H1 (cell line): ENCODE measurements at places on chromosomes 3 and 15.
A peak's percentile ranks its signal among the peaks of the same experiment; 100 is the strongest.

GRCh38 chr3:24245056-24245455 is 249.6 kb downstream of the THRB start:
- no peak overlapping the region for H3K27ac ChIP-seq
- H3K36me3 ChIP-seq: no peaks in the 10 kb centered on the region
- DNase-seq: no peak
- 0 out of 2 replicates have a peak, but pooled peaks cover 3% of the 10 kb centered on the region for H3K4me1 ChIP-seq
- no peak overlapping the region for H3K4me3 ChIP-seq

GRCh38 chr15:92343924-92344643 is 49.6 kb upstream of the ST8SIA2 start:
- no peak overlapping the region for H3K27ac ChIP-seq
- peaks cover 14% of the 10 kb centered on the region for H3K4me1 ChIP-seq
- peaks cover 3% of the 10 kb centered on the region; the same call in 1 of the 2 replicates for H3K27me3 ChIP-seq

- H3K27me3 ChIP-seq: no peaks in the 10 kb centered on the region
- no peak overlapping the region for H3K27ac ChIP-seq
- H3K4me3 ChIP-seq: peak overlapping the region; percentile 63
- peaks cover 5% of the 10 kb centered on the region for H3K36me3 ChIP-seq
- DNase-seq: no peak
Measured at GRCh38 chr3:47008234-47008796, 28.8 kb downstream of the NBEAL2 start.

DNA sequence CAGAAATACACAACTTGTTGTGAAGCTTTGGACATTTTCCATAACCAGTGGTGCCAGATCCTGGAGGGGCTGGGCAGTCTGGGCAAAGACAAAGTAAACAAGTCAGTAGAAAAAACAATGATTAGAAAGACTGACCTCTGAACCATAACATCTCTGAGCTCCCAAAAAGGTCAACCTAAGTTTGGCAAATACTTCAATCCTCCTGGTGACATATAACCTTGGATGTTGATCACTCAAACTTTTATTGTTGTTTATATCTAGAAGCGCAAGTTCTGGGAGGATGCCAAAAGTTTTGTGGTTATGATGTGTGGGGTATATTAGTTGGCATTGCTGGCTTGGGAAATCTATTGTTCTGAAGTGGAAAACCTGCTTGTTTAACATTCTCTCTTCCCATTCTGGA is 257.7 kb downstream of the DIPK2A start:
- no peaks in the 10 kb centered on the region for H3K4me1 ChIP-seq
- no peak for DNase-seq

GRCh38 chr3:185844051-185844450 is 19.2 kb upstream of the IGF2BP2 start:
- no peak for DNase-seq
- H3K4me3 ChIP-seq: no peak overlapping the region
- H3K36me3 ChIP-seq: no peaks in the 10 kb centered on the region

DNA sequence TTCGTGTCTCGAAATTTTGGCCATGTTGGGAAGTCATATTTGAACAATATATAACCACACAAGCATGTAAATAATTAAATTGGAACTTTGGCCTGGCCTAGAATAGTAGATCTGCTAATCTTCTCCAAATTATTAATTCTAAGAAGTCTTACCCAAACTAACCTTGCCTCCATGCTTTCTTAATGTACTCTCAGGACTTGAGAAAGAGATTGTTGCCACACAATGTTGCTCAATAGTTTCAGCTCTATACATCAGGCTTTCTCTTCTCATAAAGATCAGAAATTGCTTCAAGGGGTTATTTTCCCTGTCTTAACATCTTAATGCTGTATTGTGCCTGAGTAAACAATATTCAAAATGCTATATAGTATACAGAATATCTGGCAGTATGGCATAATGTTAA is 202.7 kb upstream of the LRIG1 start:
- H3K4me1 ChIP-seq: no peaks in the 10 kb centered on the region
- no peak for DNase-seq
- H3K27me3 ChIP-seq: no peaks in the 10 kb centered on the region
- no peak overlapping the region for H3K4me3 ChIP-seq

GRCh38 chr3:179460260-179460659 is 9.0 kb upstream of the GNB4 start:
- no peaks in the 10 kb centered on the region for H3K36me3 ChIP-seq
- DNase-seq: no peak
- no peaks in the 10 kb centered on the region for H3K4me1 ChIP-seq
- no peak overlapping the region for H3K4me3 ChIP-seq

- peaks cover 36% of the 10 kb centered on the region for H3K36me3 ChIP-seq
- H3K4me3 ChIP-seq: no peak overlapping the region
- DNase-seq: no peak
- no peak overlapping the region for H3K27ac ChIP-seq
- H3K27me3 ChIP-seq: peaks cover 5% of the 10 kb centered on the region
Measured at GRCh38 chr3:128079823-128080222, 27.6 kb downstream of the SEC61A1 start.

DNA sequence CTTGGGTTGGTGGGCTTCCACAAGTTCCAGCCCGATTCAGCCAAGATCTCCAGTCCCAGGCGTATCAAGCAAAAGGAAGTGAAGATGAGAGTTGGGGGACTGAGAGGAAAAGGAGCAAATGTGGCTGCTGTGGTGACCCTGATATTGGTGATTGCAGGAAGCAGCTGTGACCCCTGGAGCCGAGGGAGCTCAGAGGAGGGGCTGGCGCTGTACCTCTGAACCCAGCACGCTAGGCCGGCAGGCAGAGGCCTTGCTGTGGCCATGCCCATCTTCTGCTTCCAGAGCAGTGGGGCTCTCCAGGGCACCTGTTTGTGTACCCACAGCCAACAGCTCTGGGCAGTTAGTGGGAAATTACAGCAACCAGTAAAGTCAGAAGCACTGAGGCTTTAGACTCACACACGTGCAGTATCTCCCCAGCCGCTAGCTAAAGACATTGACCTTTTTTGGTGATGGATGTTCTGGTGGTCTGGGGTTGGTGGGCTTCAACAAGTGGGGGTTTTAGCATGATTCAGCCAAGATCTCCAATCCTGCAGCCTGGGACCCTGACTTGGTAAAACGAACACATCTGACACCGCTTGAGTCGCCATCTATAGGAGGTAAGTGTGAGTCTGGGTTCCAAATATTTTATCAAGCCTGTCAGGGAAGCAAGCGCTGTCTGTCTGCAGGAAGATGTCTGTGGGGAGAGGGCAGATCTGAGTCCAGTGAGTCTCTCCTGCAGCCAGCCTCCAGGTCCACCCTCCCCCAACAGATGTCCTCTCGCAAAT is 33.1 kb downstream of the TM2D3 start:
- DNase-seq: no peak
- H3K27me3 ChIP-seq: no peaks in the 10 kb centered on the region; the same call in 1 of the 2 replicates
- H3K27ac ChIP-seq: no peak overlapping the region
- H3K4me3 ChIP-seq: no peak overlapping the region
- no peaks in the 10 kb centered on the region for H3K36me3 ChIP-seq

- H3K4me1 ChIP-seq: no peaks in the 10 kb centered on the region
- no peaks in the 10 kb centered on the region for H3K36me3 ChIP-seq
Measured at GRCh38 chr3:153400641-153401040, 238.6 kb downstream of the RAP2B start.

DNA sequence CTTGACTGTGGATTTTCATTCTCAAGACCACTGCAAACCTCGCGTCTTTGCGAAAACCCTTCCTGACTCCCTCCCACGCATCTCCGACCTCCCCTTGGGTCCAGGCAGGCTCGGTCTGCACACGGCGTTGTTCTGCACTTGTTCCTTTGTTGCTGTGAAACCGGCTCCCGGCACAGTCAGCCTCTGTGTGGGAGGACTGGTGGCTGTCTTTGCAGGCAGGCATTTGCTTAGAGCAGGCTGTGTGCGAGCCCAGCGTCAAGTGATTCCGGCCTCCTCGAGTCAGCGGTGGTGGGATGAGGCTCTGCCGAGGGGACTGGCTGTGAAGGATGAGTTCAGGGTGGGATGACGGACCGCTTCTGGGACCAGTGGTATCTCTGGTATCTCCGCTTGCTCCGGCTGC is 102.6 kb upstream of the ROPN1 start:
- H3K27me3 ChIP-seq: no peaks in the 10 kb centered on the region
- no peak overlapping the region for H3K4me3 ChIP-seq
- H3K27ac ChIP-seq: no peak overlapping the region
- no peaks in the 10 kb centered on the region for H3K36me3 ChIP-seq
- H3K4me1 ChIP-seq: no peaks in the 10 kb centered on the region

DNA sequence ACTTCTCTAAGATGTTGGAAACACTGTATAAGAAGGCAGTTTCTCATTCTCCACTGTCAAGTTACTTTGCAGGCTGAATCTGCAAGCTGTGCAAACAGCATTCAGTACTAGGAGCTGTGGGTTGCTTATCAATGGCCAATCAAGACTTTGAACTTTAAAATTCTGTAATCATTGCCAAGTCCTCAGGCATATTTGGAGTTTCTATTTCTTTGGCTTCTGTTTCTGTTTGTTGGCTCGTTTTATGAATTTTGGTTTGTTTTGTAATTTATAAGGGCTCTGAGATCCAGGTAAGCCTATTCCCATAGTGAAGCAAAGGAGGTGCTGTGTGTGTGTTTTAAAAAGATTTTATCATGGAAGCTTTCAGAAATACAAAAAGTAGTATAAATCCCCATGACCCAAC is 32.1 kb downstream of the TLNRD1 start:
- no peaks in the 10 kb centered on the region for H3K27me3 ChIP-seq
- H3K4me3 ChIP-seq: no peak overlapping the region
- H3K27ac ChIP-seq: no peak overlapping the region
- no peaks in the 10 kb centered on the region for H3K4me1 ChIP-seq
- DNase-seq: no peak

DNA sequence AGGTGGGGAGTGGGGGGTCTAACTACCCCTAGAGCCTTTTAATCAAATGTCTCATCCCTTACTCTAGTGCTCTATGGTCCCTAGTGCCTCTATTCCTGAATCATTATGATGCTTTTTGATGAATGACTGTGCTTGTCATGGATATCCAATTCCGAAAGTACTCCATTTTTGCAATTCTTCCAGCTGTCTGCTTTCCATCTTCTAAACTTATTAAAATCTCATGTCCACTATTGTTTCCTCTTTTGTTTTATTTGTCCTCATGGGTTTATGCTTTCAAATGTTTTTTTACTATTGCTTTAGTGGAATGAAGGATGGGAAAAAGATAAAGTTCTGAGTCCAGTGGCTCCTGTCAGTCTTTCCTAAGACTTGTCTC is 77.2 kb upstream of the KCNMB2 start:
- DNase-seq: no peak
- H3K36me3 ChIP-seq: no peaks in the 10 kb centered on the region

- H3K4me3 ChIP-seq: no peak overlapping the region
- no peaks in the 10 kb centered on the region for H3K36me3 ChIP-seq
- peaks cover 12% of the 10 kb centered on the region; the same call in 1 of the 2 replicates for H3K4me1 ChIP-seq
- H3K27ac ChIP-seq: no peak overlapping the region
- DNase-seq: no peak
- H3K27me3 ChIP-seq: peaks cover 6% of the 10 kb centered on the region
Measured at GRCh38 chr3:190325923-190326322, 3.7 kb upstream of the CLDN1 start.

DNA sequence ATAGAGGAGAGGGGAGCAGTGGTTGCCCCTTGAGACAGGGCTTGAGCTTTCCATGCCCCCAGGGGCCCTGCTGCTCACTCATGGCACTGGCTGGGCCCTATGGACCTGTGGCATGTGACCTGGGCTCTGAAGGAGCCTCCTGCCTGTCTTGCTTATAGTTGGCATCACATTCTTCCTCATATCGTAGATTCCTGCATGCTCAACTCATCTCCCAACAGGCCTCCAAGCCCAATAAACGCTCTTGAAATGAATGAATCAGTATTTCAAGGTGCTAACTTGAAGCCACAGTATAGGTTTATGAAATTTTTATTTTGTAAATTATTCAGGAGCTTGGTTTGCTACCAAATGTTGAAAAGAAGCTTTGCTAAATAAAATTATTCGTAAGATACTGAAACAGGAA is 93.3 kb upstream of the SLC7A14 start:
- no peaks in the 10 kb centered on the region for H3K4me1 ChIP-seq
- H3K27me3 ChIP-seq: no peaks in the 10 kb centered on the region
- no peak for DNase-seq
- no peak overlapping the region for H3K4me3 ChIP-seq

DNA sequence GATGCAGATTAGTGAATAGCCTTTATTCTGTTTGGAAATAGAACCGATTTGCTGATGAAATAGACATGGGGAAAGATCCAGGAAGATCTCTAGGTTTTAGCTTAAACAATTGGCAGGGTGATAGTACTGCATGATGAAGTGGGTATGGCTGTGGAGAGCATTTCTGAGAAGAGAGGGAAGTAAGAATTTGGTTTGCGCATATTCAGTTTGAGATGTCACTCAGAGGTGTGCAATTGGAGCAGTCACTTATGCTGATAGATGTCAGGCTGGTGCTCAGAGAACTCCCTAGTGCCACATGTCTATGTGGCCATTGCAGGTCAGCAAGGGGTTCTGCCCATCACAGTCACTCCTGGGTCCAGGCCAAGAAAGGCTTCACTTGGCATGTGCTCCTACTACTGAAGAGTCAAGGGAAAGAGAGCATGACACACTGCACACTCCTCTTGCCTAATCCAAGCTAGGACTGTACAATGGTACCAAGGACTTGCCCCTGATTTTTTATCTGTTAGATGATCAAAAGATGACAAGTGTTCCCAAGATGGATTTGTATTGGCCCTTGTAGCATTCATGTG is 57.2 kb upstream of the ST8SIA2 start:
- no peak overlapping the region for H3K27ac ChIP-seq
- no peak for DNase-seq
- H3K36me3 ChIP-seq: no peaks in the 10 kb centered on the region
- H3K27me3 ChIP-seq: no peaks in the 10 kb centered on the region
- H3K4me1 ChIP-seq: no peaks in the 10 kb centered on the region

DNA sequence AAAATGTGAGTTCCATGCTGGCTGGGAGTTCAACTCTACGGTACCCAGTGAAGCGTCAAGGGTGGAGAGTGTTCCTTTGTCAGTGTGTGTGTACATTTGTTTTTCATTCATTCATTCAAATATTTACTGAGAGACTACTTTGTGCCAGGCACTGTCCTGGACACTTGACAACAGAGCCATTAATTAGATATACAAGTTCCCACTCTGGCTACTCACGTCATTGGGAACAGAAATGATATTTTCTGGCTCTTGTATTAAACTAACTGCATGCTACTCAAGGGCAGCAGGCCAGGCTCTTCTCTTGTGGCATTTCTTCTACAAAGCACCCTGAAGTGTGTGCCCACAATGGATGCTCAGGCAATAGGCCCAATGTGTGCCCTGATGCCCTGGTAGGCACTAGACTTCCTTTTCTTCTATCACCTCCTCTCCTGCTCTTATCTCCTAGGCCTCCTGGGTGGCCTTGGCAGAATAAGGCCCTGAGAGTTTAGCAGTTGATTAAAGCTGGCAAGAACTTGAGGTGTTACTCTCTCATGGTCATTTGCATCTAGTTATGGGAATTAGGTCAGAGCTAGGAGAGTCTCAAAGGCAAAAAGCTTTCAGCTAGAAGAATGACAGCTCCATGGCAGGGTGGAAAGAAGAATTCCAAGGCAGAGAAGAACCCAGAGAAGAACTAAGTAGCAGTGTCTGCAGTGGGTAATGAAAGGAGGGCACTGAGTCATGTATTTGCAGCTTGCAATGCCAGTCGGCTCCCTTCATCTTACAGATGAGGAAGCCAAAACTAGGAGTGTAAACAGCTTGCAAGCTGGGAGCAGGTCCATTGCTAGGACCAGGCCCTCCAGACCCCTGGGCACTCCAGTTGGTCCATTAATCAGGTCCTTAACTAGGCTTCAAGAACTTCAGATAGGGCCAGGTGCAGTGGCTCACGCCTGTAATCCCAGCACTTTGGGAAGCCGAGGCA is 14.0 kb upstream of the SMAD3 start:
- no peak overlapping the region for H3K27ac ChIP-seq
- no peaks in the 10 kb centered on the region for H3K4me1 ChIP-seq
- DNase-seq: no peak
- no peaks in the 10 kb centered on the region for H3K36me3 ChIP-seq
- no peaks in the 10 kb centered on the region for H3K27me3 ChIP-seq
- no peak overlapping the region for H3K4me3 ChIP-seq
